Myocyte (in vitro differentiated cells): ENCODE measurements at places on chromosomes 3 and 15. TPM values are rescaled to one million over a fixed set of nuclear protein-coding genes. Genes with fewer than 3 reads are reported as not detected.

PRC1 gene
- total RNA-seq: 8.9 and 14.8 TPM in 2 replicates

CFAP92 gene
- 0.05 and 0.08 TPM in 2 replicates for total RNA-seq

MON1A gene
- total RNA-seq: 14.7 and 19.8 TPM in 2 replicates

MRAS gene
- 429 and 482 TPM in 2 replicates for total RNA-seq

EIF4A2 gene
- 1,024 and 1,042 TPM in 2 replicates for total RNA-seq

KLF15 gene
- total RNA-seq: 1.2 and 1.5 TPM in 2 replicates

CPNE9 gene
- not detected in 2 replicates for total RNA-seq

CCDC191 gene
- total RNA-seq: 1.4 TPM in 2 replicates

LOXL1 gene
- total RNA-seq: 129 and 136 TPM in 2 replicates

GRAMD1C gene
- total RNA-seq: 0.13 and 0.16 TPM in 2 replicates

CCR2 gene
- not detected in 2 replicates for total RNA-seq

DIS3L gene
- total RNA-seq: 27.3 and 28.5 TPM in 2 replicates

WNT7A gene
- not detected in 2 replicates for total RNA-seq
